Small intestine (tissue), 16 donors: ENCODE measurements at places on chromosomes 2 and 18.

- DNase-seq: no peak
Observed at GRCh38 chr2:46127176-46127575, 170.0 kb upstream of the EPAS1 start.

DNA sequence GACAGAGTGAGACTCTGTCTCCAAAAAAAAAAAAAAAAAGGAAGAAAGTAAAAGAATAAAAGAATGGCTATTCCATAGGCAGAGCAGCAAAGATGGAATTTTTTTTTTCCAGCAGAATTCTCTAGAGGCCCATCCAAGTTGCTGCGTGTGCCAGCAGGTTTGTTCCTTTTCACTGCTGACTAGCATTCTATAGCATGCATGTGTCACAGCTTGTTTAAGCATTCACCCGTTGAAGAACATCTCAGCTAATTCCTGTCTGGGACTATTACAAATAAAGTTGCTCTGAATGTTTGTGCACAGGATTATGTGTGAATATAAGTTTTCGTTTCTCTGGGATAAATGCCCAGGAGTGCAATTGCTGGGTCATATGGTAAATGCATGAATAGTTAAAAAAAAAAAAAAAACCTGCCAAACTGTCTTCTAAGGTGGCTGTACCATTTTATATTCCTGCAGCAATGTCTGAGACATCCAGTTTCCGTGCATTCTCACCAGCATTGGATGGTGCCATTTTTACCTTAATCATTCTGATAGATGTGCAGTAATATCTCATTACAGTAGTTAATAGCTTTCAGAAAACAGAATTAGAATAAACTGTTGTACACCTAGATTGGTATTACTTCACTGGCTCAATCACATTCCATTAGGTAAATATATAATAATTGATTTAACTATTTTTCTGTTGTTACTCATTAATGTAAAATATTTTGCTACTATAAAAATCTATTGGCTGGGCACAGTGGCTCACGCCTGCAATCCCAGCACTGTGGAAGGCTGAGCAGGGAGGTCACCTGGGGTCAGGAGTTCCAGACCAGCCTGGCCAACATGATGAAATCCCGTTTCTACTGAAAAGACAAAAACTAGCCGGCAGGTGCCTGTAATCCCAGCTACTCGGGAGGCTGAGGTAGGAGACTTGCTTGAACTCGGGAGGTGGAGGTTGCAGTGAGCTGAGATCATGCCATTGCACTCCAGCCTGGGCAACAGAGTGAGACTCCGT is 47.5 kb upstream of the ASAP2 start:
- DNase-seq: no peak

- no peak for DNase-seq
Observed at GRCh38 chr2:204738721-204739120, 193.4 kb downstream of the PARD3B start.

DNA sequence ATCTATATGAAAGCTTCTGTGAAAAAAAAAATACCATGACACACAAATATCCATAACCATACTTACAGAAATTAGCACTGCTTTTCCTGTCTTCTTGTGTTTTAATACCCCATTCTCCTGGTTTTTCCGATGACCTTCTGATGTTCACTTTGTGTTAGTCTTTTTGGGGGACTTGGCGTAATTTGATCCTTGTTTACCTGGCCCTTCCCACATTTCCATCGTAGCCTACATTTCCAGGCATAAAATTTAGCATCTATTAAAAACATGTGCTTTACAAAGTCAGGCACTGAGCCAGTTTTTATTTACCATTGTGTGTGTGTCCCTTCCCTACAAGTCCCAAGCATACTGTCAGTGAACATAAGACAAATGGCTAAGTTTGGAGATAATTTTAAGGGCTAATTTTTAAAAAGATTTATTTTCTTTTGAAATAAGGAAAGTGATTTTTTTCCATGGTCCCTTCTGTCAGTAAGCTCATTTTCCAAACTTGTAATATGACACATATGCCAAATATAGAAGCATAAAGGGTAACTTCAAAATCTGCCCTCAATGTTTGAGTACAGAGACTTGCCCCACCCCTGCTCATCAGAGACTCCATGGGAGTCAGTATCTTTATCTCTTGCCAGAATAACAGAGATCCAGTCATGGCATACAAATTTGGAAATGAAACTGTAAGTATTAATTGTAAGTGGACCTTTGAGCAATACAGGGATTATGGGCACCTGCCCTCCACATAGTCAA is 27.3 kb downstream of the SESTD1 start:
- DNase-seq: no peak

DNA sequence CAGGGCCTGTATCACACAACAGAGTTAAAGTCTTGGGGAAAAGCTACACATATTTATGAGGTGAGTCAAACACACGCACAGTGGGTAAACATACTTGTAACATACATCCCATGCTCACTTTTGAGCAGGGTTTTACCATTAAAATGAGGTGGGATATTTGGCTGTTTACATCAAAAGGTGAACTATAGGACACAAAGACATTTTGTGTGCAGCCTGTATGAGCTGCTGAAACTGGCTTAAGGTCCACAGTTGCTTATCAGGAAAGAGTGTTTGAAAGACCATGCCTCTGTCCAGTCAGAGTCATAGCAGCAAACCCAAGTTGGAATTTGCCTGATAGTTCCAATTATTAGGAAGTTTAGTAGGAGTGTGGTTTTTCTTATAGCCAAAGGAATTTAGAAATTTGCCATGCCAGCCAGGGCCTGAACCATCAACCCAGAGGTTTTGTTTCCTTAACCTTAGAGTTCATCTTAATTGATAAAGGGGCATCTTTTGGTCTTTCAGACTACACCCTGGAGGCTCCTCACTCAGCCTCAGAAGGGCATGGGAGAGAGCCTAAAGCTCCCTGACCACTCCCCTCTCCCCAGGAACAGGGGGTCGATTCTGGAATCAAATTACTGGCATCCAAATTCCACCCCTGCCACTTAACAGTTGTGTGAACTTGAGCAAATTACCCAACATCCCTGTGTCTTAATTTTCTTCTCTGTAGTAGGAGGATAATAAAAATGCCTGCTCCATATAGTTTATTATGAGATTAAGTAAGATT is 29.9 kb upstream of the L3MBTL4 start:
- DNase-seq: no peak

- DNase-seq: no peak
Observed at GRCh38 chr18:3248062-3248657, 559 bp downstream of the MYL12A start.

DNA sequence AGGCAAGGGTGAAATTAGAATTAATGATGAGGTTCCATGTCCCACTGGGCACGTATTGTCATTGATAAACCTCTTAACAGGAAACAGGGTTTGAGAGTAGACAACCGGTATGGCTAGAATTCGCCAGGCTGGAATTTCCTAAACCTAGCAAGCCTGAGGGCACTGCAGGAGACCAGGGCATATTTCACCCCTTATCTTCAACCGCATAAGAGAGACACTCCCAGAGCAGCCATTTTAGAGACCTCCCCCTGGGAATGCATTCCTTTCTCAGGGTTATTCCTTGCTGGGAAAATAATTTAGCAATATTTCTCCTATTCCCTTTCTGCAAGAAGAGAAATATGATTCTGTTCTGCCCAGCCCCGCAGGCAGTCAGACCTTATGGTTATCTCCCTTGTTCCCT is 334.6 kb upstream of the LYPD1 start:
- no peak for DNase-seq

- DNase-seq: no peak
Observed at GRCh38 chr18:23341383-23341782, 111.7 kb upstream of the RIOK3 start.

GRCh38 chr18:74546751-74547530 is 12.6 kb downstream of the CNDP1 start:
- peak; percentile 64 for DNase-seq

- DNase-seq: no peak
Observed at GRCh38 chr2:88626171-88627054, 851 bp downstream of the EIF2AK3 start.

GRCh38 chr2:187320846-187321245 is 127.2 kb downstream of the CALCRL start:
- no peak for DNase-seq

DNA sequence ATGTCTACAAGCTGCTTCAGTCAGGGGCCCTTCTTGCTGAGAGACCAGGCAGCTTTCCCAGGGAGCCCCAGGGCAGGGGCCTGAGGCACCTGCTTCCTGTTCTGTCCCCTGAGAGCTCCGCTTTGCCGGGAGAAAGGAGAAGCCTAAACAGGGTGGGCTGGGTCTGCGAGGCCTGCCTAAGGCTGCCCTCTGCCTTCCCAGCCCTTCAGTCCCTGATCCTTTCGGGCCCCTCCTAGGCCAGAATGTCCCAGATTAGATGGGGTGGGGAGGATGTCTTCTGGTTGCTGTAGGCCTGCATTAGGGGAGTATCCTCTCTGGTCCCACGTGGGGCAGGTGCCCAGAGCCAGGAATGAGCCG is 72.4 kb downstream of the TGOLN2 start:
- DNase-seq: no peak

- peak; percentile 42 for DNase-seq
Observed at GRCh38 chr2:51698021-51698420, 666.1 kb upstream of the NRXN1 start.

- no peak for DNase-seq
Observed at GRCh38 chr2:214019973-214020345, 390.9 kb upstream of the VWC2L start.

DNA sequence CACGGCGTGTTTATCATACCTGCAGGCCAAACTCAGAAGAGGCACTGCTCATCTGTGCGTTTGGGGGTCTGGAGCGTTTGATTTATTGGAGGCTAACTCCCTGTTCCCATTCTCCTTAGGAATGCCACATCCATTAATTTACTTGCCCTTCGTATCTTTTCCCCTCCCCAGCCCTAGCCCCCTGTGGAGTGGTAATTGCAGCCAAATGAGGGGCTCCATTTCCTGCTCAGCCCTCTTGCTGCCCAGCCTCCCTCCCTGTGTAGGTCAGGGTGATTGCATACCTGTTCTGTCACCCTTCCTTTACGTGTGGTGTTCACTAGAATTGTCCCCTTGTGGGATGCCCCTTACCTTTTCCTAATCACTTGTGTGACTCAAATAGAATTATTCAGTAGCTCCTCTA is 120.4 kb downstream of the MAP3K20 start:
- DNase-seq: no peak

- peak; percentile 93 for DNase-seq
Observed at GRCh38 chr2:46296840-46297545, at the start of gene EPAS1. Gene EPAS1, plus strand, starts transcription at chr2:46297407. Its CDS starts 505 bp downstream, at chr2:46297912.

- DNase-seq: peak; percentile 53
Observed at GRCh38 chr2:110983133-110983532, 137.6 kb upstream of the BCL2L11 start.

- no peak for DNase-seq
Observed at GRCh38 chr2:222538535-222538934, 114.2 kb downstream of the SGPP2 start.

DNA sequence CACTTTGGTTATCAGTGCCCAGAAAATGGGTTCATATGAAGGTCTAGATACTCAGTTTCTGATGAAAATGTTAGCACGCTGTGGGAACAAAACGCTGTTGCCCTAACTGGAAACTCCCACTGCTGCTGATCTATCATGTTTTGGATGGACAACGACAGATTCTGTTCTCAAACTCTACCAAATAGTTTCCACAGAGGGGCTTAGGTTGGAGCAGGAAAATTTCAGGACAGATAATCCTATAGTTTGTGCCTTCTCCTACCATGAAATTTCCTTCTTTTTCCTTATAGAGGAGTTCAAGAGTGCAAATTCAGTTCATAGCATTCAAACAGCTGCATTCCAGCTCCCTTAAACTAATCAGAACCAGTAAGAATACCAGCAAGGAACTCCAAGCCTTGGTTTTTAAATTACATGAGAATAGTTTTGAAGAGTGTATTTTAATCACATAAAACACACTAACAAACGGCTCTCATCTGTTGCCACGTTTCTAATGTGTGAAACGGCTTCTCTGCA is 58.7 kb upstream of the RALBP1 start:
- no peak for DNase-seq

GRCh38 chr2:119683713-119684443 is 4.9 kb downstream of the TMEM177 start:
- DNase-seq: no peak

DNA sequence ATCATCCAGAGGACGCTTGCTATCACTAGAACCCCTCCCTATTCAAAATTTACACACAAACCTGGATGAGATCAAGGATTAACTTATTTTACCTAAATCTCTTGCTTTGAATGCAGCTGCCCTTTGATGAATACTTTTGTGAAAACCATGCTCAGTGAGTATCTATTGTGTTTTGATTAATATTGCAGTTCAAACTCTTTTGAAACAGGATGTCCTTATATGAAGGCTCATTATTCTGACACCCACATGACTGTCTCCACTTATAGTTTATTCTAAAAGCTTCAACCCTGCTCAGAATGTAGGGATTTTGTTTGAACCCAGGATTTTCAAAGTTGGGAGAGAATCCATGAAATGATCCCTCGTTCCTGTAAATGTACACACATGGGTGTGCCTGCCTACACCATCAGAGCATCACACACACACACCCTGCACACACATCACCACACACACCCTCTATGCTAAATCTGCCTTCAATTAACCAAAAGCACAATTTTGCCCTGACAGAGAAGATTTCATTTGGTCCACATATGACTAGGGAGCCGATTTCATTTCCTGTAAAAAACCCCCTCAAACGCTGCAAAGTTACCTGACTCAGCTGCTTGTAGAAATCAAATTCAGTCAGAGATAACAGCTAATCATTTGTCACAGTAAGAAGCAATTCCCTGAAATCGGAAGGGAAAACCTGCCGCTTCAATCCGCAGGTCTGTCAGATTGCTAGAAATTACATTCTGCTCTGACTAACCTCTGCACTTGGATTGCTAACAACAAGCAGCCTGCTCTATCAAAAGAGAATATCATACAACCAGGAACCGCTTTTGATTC is 65.2 kb downstream of the ZEB2 start:
- no peak for DNase-seq

GRCh38 chr2:239991689-239992314 is 33.3 kb downstream of the NDUFA10 start:
- peak; percentile 51 for DNase-seq

GRCh38 chr2:47402805-47403608 is at the start of gene MSH2:
Gene MSH2, plus strand, starts transcription at chr2:47403156. Its CDS starts 36 bp downstream, at chr2:47403192.
- DNase-seq: peak; percentile 95

DNA sequence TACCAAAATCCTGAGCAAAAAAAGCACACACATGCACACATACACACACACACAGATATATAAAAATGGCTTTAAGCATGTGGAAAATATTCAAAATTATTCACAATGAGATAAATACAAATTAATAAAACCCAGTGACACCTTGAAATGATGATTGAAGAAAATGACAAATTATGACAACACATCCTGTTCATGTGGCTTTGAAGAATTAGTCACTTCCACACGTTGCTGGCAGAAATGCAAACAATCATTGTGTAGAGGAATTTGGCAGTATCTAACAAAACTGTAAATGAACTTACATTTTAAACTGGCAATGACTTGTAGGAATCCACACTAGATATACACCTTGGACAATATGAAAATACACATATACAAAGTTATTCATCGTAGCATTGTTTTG is 95.8 kb upstream of the RGPD4 start:
- DNase-seq: no peak

- peak; percentile 15 for DNase-seq
Observed at GRCh38 chr2:104332731-104333130, 521.2 kb upstream of the POU3F3 start.

- DNase-seq: no peak
Observed at GRCh38 chr2:10518470-10519393, 70.6 kb upstream of the ODC1 start.

GRCh38 chr18:51391215-51391614 is 193.7 kb upstream of the MEX3C start:
- DNase-seq: no peak

GRCh38 chr2:180130403-180130802 is 123.3 kb upstream of the CWC22 start:
- no peak for DNase-seq
